ENCODE measurements at places on chromosomes 1 and 21.

GRCh38 chr1:204335533-204335932 is 24.2 kb downstream of the PLEKHA6 start:
- no peak for DNase-seq

DNA sequence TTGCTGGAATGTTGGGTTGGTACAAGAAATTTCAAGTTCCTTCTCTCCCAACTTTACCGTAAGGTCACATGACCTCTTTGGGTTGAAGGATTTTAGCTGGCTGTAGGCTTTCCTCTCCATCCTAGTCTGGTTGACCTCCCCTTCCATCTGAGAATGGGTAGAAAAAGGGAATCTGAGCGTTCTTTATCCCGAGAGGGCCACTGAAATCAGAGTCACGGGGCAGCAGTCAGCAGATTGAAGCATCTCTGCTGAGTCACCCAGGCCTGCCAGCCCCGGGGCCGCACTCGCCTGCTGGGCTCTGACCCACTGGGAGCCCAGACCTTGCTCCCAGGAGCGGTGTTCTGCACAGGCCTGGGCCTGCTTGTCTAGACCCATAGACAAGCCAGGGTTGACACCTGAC is 31.0 kb downstream of the TMCC2 start:
- DNase-seq: no peak

- DNase-seq: no peak
Observed at GRCh38 chr21:25557180-25557579, 50.1 kb downstream of the MRPL39 start.

DNA sequence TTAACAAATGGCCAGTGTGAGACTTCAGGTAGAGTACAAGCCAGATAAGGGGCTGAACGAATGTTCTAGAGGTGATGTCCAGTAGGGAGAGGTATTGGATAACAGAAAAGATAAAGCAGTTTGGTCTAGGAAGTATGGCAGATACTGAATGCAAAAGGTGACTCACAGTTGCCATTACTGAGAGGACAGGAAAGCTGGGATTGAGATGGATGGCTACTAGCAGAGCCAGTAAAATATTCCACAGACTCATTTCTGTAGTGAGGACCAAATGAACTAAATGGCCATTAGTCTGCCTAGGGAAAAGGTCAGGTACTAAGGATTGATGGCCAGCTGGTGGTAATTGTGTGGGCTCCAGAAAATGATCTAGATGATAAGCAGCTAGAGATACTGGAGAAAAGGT is 11.5 kb downstream of the MACO1 start:
- DNase-seq: no peak

- DNase-seq: no peak
Observed at GRCh38 chr1:41359211-41360073, 1.8 kb upstream of the FOXO6 start.

GRCh38 chr1:63618011-63618410 is 24.8 kb downstream of the PGM1 start:
- no peak for DNase-seq

GRCh38 chr21:31276663-31277062 is 67.4 kb downstream of the TIAM1 start:
- no peak for DNase-seq

- DNase-seq: no peak
Observed at GRCh38 chr1:155086856-155087535, 8.4 kb downstream of the EFNA3 start.

DNA sequence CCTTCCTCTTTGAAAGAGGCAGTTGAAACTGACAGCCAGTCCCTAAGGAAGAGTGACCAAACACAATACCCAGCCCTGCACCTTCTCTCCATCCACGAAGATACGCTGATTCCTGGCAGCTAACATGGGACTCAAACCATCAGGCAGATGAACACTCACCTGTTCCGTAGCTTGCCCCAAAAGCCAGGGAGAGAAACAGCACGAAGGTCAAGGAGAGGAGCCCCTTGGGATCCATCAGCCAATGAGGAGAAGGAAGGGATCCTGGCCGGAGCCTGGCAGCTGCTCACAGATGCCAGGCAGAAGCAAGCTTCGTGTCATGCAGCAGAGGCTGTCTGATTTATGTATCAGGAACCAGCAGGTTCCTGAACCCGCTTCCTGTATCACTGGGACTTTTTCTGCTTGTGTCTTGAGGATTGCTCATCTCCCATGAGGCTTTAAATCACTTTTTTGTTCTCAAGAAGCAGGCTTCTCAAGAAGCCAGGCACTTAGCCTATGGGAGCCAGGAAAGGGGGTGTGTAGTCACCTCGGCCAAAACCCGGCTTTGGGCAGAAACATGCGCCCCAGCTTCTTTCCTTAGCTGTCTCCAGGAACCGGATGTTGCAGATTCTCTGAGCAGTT is at the start of gene SLAMF1:
TSS of gene SLAMF1 (minus strand) at position 334 of the 618 bp plus-strand sequence. CDS start at position 235, 99 bp downstream.
- no peak for DNase-seq

DNA sequence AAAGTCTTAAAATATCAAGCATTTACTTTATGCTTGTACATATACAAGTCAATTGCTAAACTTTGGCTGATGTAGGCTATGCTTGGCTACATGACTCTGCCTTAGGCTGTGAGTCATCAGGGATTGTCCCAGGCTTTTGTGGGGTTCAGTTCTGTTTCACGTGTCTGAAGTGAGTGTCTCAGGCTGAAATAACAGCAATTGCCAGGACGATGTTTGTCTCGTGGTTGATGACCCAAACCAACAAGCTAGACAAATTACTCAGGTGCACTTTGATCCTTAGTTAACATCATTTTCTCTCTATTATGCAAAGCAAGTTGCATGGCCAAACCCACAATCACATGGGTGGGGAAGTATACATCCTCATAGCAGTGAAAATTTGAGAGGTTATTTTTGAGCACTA is 410.1 kb downstream of the BRINP3 start:
- no peak for DNase-seq

GRCh38 chr1:186849271-186849671 is 20.5 kb downstream of the PLA2G4A start:
- no peak for DNase-seq

- DNase-seq: no peak
Observed at GRCh38 chr1:195979646-195980045, 628.6 kb downstream of the KCNT2 start.

GRCh38 chr1:153141377-153141776 is 9.3 kb downstream of the SPRR2G start:
- DNase-seq: no peak

DNA sequence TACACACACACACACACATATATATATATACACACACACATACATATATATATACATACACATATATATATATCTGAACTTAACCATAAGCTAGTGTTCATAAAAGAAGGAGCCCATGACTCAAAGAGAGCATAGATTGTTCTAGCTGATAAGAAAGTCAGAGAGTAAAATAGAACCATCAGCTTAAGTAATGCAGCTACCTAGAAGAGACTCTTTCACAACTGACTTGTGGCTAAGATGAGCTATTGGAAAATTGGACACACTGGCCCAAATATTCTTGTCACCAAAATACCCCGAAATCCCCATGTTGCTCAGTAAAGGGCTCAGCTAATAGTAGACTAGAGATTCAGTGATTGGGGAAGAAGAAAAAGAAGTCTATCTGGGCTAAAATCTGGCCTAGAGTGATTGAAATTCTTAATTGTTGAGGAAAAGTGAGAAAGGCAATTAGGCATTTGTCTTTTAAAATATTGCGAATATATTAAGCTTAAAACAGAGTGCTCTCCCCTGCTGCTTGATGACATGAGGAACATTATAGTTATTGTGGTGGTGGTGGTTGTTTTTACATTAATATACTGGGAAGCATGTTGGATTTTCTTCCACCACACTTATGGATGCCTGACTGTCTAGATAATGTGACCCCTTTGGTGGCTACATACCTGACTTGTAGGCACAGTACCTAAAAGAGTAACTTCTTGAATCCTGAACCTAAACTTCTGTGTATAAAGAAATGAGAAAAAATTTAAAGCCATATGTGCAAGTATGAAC is 6.3 kb downstream of the SLAMF1 start:
- DNase-seq: no peak

- no peak for DNase-seq
Observed at GRCh38 chr1:186799689-186800054, 29.1 kb upstream of the PLA2G4A start.

GRCh38 chr1:235130766-235131270 is 2.2 kb upstream of the TOMM20 start:
- DNase-seq: no peak

DNA sequence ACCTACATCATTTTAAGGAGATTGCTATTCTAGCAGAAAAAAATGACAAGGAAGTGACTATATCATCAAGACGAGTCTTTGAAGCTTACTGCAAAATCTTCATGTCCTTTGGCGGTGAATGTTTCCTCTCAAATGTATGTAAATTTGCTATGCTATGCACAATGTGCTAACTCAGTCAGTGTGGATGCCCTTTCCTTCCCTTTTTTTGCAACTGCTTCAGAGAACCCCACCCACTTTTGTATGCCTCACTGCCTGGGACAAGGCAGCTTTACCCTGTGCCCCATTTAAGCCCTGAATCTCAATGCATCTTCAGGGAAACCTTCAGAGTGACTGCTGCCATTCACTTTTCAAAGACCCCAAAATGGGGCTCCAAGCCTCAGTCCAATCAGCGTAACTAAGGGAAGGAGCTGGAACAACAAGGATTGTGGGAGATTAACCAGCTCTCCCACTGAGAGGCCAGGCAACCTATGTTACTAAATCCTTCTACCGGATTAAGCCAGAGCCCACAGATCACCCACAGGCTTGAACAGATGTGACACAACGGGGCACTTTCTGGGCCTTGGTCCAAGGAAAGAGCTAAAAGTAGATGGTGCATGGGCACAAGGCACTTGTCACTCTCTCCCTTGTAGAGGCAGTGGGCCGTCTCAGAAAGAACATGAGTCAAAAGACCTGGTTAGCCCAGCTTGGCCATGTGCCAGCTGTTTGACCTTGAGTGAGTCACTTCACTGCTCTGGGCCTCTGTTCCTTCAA is 154.4 kb downstream of the PLPP3 start:
- no peak for DNase-seq
